ENCODE measurements at places on chromosomes 5 and 9.

DNA sequence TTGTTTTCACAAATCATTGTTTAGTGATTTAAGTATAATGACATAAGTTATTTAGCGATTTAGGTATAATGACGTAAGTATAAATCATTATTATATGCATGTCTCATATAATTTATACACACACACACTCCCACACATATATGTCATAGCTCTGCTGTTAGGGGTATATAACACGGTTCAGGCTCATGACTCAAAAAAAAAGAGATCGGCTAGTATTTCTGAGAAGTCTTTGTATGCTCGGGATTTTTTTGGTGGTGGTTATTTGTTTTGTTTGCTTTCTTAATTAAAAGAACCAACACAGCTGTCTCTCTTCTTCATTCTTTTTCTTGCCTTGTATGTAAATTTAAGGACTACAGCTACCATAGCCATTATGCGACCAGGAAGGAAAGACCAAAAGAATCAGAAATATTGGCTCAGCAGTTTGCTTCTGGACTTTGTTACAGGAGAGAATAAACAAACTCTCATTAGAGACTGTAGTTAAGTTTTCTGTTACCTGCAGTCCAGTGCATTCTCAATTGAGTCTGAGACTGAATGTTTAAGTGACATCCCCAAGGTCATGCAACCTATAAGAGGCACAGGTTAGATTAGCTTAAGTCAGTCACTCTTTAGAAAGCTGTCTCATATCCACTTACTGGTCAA lies 83.2 kb upstream of the NREP start:
- no peak for DNase-seq
- H3K27ac ChIP-seq, result no peak overlapping the region
- H3K4me1 ChIP-seq, result no peaks in the 10 kb centered on the region
- H3K27me3 ChIP-seq, result no peaks in the 10 kb centered on the region
- no peaks in the 10 kb centered on the region for H3K36me3 ChIP-seq

GRCh38 chr5:110956913-110957813 lies 114.3 kb upstream of the TSLP start:
- H3K27me3 ChIP-seq, result no peaks in the 10 kb centered on the region
- H3K4me3 ChIP-seq, result no peak overlapping the region
- no peaks in the 10 kb centered on the region for H3K4me1 ChIP-seq

DNA sequence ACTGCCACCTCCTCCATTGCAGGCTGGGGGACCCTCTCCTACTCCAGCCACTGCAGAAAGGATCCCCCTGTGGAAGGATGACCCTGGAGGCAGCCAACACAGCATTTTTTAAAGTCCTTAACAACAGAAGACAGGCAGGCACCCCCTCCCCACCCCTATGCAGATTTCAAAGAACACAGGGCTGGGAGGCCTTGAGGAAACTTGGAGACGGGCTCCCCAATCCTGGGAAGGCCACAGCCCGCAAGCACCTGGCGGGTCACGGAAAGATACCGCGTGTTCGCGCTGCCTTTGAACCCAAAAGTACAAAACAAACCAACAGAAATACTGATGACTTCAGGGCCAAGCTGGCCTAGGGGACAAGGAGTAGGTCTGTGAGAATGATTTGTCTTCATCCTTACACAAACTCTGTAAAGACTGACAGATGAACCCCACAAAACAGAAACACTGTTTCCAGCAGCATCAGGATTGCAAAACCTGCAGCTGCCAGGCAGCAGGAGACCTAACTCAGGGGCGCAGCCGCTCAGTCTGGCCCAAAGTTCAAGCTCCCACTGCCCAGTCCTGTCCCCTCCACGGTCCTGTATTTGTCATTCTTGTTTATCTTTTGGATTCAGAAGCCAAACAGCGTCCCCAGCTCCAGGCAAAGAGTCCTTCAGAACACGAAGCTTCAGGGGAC lies 13.8 kb downstream of the VAV2 start:
- peaks cover 33% of the 10 kb centered on the region for H3K27me3 ChIP-seq
- no peak overlapping the region for H3K27ac ChIP-seq
- H3K4me3 ChIP-seq, result no peak overlapping the region
- no peaks in the 10 kb centered on the region for H3K4me1 ChIP-seq
- no peak for DNase-seq

DNA sequence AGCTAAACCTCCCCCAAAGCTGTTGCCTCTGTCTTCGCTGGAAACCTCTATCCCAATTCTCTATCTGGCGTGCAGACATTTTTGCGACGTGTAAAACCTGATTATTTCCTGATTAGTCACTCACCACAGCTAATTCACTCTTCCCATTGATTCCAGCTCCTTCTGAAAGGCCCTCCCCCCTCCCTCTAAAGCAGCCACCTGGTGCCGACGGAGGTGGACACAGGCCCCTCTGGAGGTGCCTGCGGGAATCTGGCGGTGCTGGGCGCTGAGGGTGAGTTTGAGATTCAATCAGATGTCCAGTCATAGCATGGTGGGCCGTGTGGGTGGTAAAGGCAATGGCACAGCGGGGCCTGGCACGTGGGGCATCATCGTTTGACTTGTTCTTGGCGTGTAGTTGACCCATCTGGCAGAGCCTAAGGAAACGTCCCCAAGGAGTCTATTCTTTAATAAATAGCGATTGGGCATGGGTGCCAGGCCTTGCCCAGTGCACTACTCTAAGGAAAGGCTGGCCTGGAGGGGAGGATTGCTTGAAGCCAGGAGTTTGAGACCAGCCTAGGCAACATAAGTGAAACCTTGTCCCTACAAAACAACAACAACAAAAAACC lies 271.1 kb upstream of the MVB12B start:
- H3K4me3 ChIP-seq, result no peak overlapping the region
- H3K27me3 ChIP-seq, result peaks cover 84% of the 10 kb centered on the region
- no peak for DNase-seq
- H3K27ac ChIP-seq, result no peak overlapping the region
- H3K36me3 ChIP-seq, result no peaks in the 10 kb centered on the region

GRCh38 chr9:89597711-89598362 lies 7.0 kb upstream of the GADD45G start:
- H3K36me3 ChIP-seq, result no peaks in the 10 kb centered on the region
- no peak overlapping the region for H3K4me3 ChIP-seq
- H3K4me1 ChIP-seq, result no peaks in the 10 kb centered on the region
- no peak overlapping the region for H3K27ac ChIP-seq
- peak; percentile 70 for DNase-seq
- H3K27me3 ChIP-seq, result 0 out of 2 replicates have a peak, but pooled peaks cover 4% of the 10 kb centered on the region

- no peak overlapping the region for H3K27ac ChIP-seq
- no peak for DNase-seq
- H3K27me3 ChIP-seq, result no peaks in the 10 kb centered on the region
- no peaks in the 10 kb centered on the region for H3K4me1 ChIP-seq
- no peak overlapping the region for H3K4me3 ChIP-seq
Observed at GRCh38 chr5:159855476-159856191, 60.6 kb upstream of the ADRA1B start.

DNA sequence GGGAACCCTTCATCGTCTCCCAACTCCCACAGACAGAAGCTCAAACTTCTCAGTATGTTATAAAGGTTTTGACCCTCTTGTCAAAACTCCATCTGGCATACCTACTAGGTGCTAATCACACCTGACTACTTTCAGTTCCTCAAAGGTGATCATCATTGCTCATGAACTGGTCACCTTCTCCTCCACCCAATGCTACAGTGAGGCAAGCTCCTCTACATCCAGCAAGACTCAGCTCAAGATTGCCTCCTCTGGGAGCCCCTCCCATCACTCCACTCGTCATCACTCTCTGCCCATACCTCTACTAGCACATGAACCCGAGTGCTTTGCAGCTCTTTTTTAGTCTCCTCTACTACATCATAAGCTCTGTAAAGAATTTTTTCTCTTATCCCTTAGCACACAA lies 102.4 kb downstream of the LPAR1 start:
- no peaks in the 10 kb centered on the region for H3K27me3 ChIP-seq
- H3K4me1 ChIP-seq, result 0 out of 2 replicates have a peak, but pooled peaks cover 11% of the 10 kb centered on the region
- H3K36me3 ChIP-seq, result no peaks in the 10 kb centered on the region
- H3K4me3 ChIP-seq, result no peak overlapping the region

GRCh38 chr5:109533751-109534272 lies 124.0 kb upstream of the PJA2 start:
- no peak overlapping the region for H3K27ac ChIP-seq
- no peak overlapping the region for H3K4me3 ChIP-seq
- H3K36me3 ChIP-seq, result no peaks in the 10 kb centered on the region
- no peak for DNase-seq
- H3K4me1 ChIP-seq, result no peaks in the 10 kb centered on the region
- H3K27me3 ChIP-seq, result no peaks in the 10 kb centered on the region

GRCh38 chr9:21682381-21682780 lies 120.1 kb upstream of the MTAP start:
- H3K27ac ChIP-seq, result no peak overlapping the region
- H3K36me3 ChIP-seq, result no peaks in the 10 kb centered on the region
- no peaks in the 10 kb centered on the region for H3K4me1 ChIP-seq
- DNase-seq, result no peak

GRCh38 chr5:56433039-56433617 lies 200.0 kb upstream of the ANKRD55 start:
- DNase-seq, result no peak
- no peak overlapping the region for H3K4me3 ChIP-seq
- no peak overlapping the region for H3K27ac ChIP-seq
- no peaks in the 10 kb centered on the region for H3K27me3 ChIP-seq
- no peaks in the 10 kb centered on the region for H3K36me3 ChIP-seq
- peaks cover 13% of the 10 kb centered on the region for H3K4me1 ChIP-seq

DNA sequence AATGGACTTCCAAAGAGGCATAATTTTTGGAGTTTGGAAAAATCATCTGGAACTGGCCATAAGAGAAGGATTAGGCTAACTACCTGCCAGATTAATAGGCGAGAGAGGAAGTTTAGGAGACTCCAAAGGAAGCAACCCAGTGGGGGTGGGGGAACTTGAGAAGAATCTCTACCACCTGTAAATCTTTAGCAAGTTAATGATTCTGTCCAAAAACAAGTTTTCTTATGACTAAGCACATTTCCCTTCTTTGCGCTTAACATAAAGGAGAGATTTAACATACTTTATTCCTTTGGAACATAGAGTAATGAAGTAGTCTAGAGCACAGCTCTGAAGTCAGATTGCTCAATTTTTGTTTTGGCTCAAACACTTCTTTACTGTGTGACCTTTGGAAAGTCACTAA lies 58.2 kb upstream of the PAPPA start:
- H3K36me3 ChIP-seq, result no peaks in the 10 kb centered on the region
- H3K4me3 ChIP-seq, result no peak overlapping the region
- no peaks in the 10 kb centered on the region for H3K27me3 ChIP-seq
- H3K27ac ChIP-seq, result no peak overlapping the region
- no peaks in the 10 kb centered on the region for H3K4me1 ChIP-seq

All from MM.1S (cell line).